Heart left ventricle (tissue), 16 donors: ENCODE measurements at places on chromosomes 1 and 21.
A peak's percentile ranks its signal among the peaks of the same experiment; 100 is the strongest.

DNA sequence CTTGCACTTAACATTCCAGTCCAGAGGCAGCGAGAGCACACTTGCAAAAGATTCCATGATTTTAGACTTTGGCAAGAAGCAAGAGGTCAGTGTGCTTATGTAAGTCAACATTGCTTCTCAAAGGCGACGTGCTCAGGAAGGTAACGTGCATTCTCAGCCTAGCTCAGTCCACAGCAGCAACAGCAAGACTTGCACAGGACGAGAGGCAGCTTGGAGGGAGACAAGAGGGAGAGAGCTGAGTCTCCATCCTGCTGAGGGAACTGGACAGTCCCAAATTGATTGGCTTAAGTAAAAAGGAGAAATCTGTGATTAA is 56.5 kb downstream of the PTP4A2 start:
- H3K36me3 ChIP-seq, result no peaks in the 10 kb centered on the region
- no peak overlapping the region for H3K4me3 ChIP-seq
- no peak overlapping the region for H3K27ac ChIP-seq
- no peaks in the 10 kb centered on the region for H3K27me3 ChIP-seq
- DNase-seq, result no peak
- H3K4me1 ChIP-seq, result no peaks in the 10 kb centered on the region

DNA sequence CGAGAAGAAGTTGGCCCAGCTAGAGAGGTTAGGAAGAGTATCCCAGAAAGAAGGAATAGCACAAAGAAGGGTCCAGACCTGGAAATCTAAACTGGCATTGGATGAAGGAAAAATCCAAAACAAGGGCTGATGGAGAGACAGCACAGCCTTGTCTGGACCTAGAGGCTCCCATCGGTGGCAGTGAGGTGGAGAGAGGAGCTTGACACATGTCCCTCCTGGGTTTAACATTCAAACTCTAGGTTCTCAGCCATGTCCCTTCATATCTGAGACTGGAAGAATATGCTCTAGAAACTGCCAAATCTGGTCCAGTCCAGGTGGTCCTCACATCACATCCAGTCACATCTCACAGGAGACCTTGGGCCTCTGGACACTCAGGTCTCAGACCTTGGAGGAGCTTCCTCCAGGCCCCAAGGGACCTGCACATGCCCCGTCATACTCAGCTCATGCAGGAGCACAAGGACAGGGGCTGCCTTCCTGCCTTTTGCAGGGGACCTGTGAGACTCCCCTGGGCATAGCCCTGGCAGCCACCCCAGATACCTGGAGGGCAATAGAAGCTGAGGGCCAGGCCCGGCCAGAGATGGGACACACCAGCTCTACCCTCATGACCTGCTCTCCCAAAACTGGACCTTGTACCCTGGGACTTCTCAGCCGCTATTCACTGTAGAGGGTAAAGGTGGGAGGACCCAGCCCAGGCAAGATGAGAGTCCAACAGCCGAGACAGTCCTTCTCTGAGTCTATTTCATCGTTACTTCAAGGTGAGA is 7.5 kb downstream of the TMEM125 start:
- no peak overlapping the region for H3K4me3 ChIP-seq
- no peaks in the 10 kb centered on the region for H3K27me3 ChIP-seq
- H3K27ac ChIP-seq, result no peak overlapping the region
- no peaks in the 10 kb centered on the region for H3K36me3 ChIP-seq
- DNase-seq, result no peak

DNA sequence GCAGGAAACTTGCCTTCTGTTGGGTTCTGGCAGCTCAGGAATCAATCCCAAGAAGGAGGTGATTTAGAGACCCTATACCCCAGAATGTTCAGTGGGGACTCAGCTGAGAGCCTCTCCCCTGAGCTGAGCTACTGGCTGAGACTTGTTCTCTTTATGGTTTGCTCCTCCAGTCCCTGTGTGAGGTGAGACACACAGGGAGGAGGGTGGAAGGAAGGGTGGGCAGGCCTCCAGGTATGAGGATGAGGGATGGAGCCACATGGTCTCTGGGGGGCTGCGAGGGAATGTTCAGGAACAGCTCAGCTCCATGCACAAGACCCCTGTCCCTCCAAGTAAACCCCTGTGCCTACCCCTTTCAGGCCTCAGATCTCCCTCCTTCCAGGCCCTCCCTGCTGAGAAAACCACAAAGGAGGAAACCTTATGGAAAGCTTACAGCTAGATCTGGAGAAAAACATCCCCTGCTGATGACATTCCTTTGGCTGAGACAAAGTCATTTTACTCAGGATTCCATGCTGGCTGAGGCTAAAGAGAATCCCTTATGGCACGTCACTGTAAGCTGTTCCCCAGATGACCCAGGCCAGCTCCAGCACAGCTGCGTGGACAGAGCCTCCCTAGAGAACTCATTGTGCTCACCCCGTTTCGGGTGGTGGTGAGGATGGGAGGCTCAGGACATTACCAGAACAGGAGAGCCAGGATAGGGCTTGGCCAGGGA is 91.5 kb upstream of the IPO9 start:
- peak; percentile 89 for DNase-seq
- no peak overlapping the region for H3K4me3 ChIP-seq
- no peaks in the 10 kb centered on the region for H3K27me3 ChIP-seq
- peaks cover 95% of the 10 kb centered on the region for H3K4me1 ChIP-seq

- H3K4me3 ChIP-seq, result peak overlapping the region; percentile 46
- peaks cover 18% of the 10 kb centered on the region for H3K4me1 ChIP-seq
- peaks cover 34% of the 10 kb centered on the region for H3K27me3 ChIP-seq
- no peaks in the 10 kb centered on the region for H3K36me3 ChIP-seq
- peak; percentile 70 for DNase-seq
Measured at GRCh38 chr1:34162852-34163766, 1.9 kb downstream of the CSMD2 start.

DNA sequence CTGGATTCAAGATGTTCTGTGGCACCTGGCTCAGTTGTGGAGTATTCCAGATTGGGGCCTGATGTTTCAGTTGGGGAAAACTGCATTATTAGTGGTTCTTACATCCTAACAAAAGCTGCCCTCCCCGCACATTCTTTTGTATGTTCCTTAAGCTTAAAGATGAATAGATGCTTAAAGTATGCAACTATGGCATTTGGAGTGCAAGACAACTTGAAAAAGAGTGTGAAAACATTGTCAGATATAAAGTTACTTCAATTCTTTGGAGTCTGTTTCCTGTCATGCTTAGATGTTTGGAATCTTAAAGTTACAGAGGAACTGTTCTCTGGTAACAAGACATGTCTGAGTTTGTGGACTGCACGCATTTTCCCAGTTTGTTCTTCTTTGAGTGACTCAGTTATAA is 7.2 kb downstream of the FPGT start:
- H3K36me3 ChIP-seq, result peaks cover 28% of the 10 kb centered on the region
- no peak overlapping the region for H3K27ac ChIP-seq
- no peaks in the 10 kb centered on the region for H3K27me3 ChIP-seq
- no peak overlapping the region for H3K4me3 ChIP-seq
- no peaks in the 10 kb centered on the region for H3K4me1 ChIP-seq
- DNase-seq, result no peak

- H3K4me1 ChIP-seq, result no peaks in the 10 kb centered on the region
- no peak for DNase-seq
- no peaks in the 10 kb centered on the region for H3K27me3 ChIP-seq
- H3K36me3 ChIP-seq, result no peaks in the 10 kb centered on the region
- no peak overlapping the region for H3K4me3 ChIP-seq
Measured at GRCh38 chr1:169309178-169310166, 58.1 kb downstream of the NME7 start.

- H3K27me3 ChIP-seq, result no peaks in the 10 kb centered on the region
- H3K36me3 ChIP-seq, result no peaks in the 10 kb centered on the region
- peaks cover 45% of the 10 kb centered on the region for H3K4me1 ChIP-seq
- no peak overlapping the region for H3K27ac ChIP-seq
- H3K4me3 ChIP-seq, result no peak overlapping the region
- DNase-seq, result no peak
Measured at GRCh38 chr1:40185951-40186864, 25.0 kb downstream of the RLF start.

- peaks cover 29% of the 10 kb centered on the region for H3K36me3 ChIP-seq
- peaks cover 41% of the 10 kb centered on the region for H3K4me1 ChIP-seq
- H3K4me3 ChIP-seq, result no peak overlapping the region
- no peaks in the 10 kb centered on the region for H3K27me3 ChIP-seq
- H3K27ac ChIP-seq, result no peak overlapping the region
Measured at GRCh38 chr21:46223217-46223616, 5.4 kb downstream of the LSS start.

- no peak for DNase-seq
- H3K27me3 ChIP-seq, result no peaks in the 10 kb centered on the region
- no peaks in the 10 kb centered on the region for H3K4me1 ChIP-seq
- no peak overlapping the region for H3K4me3 ChIP-seq
- H3K36me3 ChIP-seq, result no peaks in the 10 kb centered on the region
- no peak overlapping the region for H3K27ac ChIP-seq
Measured at GRCh38 chr1:11525516-11525915, 46.6 kb downstream of the DISP3 start.
